ENCODE measurements at places on chromosomes 11 and 22.

GRCh38 chr22:37684803-37685615 lies 1.1 kb upstream of the NOL12 start:
- no peak for DNase-seq

GRCh38 chr11:134538742-134539141 lies 126.7 kb upstream of the B3GAT1 start:
- DNase-seq, result no peak

GRCh38 chr11:64854534-64855502 lies 10.4 kb upstream of the CDC42BPG start:
- no peak for DNase-seq

DNA sequence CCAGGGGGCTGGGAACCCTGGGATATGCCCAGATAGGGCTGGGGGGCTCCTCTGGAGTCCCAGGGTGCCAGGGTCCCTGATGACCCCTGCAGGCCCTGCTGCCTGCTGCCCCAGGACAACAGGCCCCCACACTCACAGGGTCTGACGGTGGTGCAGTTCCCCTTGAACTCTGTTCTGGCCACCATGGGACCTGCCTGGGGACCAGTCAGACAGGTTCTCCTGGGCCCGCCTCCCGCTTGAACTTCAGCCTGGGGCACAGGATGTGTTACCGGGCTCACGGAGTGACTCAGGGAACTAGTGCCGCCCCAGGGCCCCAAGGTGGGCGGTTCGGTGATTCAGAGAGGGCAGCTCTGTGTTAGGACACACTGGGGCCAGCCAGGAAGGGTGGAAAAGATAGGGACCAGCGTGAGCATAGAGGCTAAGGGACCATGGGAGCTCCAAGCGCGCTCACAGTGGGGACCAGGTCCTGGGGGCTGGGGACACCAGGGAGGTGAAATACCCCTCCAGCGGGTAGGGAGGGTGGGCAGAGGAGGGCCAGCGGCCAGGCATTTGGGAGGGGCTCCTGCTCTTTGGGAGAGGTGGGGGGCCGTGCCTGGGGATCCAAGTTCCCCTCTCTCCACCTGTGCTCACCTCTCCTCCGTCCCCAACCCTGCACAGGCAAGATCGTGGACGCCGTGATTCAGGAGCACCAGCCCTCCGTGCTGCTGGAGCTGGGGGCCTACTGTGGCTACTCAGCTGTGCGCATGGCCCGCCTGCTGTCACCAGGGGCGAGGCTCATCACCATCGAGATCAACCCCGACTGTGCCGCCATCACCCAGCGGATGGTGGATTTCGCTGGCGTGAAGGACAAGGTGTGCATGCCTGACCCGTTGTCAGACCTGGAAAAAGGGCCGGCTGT lies 21.5 kb upstream of the TXNRD2 start:
- DNase-seq, result no peak

DNA sequence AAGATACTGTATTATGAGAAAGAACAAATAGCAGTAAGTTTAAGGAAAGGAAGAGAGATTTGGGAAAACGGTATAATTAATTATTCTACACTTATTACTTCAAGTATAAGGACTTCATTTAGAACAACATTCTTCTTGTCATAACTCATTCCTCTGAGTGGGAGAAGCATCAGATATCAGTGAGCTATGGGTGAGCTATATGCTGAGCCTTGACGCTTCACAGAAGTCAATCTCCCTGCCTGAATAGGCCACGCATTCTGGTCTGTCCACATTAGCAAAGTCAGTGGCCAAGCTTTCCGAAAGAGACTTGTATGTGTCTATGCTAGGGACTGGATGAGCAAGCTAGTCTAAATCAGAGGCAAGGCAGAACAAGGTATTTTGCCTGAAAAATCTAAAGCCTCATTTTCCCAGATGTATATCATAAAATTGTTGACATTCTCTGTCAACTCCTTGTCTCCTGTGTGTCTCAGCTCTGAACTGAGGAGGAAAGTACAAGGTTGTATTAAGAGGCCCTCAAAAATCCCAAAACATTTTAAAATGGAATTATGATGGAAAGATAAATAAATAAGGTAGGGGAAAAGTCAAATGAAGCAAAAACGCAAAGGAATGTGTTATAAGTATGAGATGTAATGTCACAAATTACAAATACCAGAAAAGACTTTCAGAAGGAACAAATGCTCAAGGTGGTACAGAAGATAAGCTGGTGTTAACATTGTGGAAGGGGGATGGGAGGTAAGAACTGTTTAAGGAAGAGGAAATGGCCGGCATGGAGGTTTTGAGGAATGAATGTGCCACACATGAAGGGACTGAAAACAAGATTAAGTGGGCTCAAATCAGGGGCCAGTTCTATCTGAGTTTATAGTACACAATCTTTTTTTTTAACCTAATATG lies 1.4 kb downstream of the OR52N2 start:
- DNase-seq, result no peak

GRCh38 chr11:129853518-129854231 lies 38.0 kb downstream of the TMEM45B start:
- DNase-seq, result peak; percentile 62

- DNase-seq, result no peak
Observed at GRCh38 chr11:18005376-18006129, 7.3 kb downstream of the SERGEF start.

DNA sequence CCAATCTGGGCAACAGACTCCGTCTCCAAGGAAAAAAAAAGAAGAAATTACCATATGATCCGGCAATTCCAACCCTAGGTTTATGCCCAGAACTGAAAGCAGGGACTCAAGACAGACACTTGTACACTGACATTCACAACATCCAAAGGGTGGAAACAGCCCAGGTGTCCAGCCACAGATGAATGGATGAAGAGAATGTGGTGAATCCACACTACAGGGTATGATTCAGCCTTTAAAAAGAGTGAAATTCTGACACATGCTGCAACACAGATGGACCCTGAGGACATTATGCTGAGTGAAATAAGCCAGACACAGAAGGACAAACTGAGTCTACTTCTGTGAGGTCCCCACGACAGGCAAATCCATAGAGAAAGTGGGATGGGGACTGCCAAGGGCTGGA lies 43.9 kb downstream of the SGSM3 start:
- DNase-seq, result peak; percentile 75

DNA sequence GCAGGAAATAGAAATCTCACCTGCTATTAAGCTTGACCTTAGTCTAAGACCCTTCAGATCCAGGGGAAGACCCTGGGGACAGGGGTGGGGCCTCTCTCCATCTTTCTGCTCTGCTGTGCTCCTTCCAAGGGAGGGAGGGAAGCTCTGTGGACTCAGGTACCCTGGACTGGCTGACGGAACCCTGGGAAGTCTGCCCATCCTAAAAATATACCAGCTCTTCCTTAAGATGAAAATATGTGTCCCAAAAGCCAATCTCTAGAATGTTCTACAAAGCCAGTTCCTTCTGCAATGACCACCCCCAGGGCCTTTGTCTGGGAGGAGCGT lies 73.7 kb downstream of the RTL6 start:
- DNase-seq, result no peak

DNA sequence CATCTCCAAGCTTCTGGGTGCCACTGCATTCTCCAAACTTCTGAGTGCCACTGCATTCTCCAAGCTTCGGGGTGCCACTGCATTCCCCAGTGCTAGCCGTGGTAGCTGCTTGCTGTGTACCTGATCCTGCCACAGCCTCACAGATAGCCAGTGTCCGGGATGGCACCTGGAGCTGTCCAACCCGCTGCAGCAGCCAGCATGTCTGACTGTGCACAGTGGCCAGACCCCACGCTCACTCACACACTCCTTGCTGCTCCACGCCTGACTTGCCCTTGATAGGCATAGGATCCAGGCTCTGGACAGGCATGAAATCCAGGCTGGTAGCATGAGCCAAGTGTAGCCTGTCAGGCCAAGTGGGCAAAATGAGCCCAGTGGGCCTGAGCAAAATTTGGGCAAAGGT lies 465.0 kb downstream of the GUCY1A2 start:
- no peak for DNase-seq

DNA sequence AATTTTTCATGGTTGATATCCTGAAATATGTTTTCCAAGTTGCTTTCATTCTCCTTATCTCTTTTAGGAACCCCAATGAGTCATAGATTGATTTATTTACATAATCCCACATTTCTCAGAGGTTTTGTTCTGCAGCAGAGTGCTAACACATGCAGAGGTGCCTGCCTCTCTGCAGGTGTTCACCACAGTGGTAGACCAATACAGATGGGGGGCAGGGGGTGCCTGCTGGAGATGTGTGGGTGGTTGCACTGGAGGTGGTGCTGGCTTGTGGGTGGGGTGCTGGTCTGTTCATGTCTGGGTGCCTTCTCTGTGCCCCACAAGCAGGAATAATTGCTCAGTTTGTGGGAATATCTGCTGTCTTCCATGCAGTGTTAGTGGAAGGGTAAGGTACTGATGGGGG lies 131.1 kb downstream of the JRKL start:
- DNase-seq, result no peak

DNA sequence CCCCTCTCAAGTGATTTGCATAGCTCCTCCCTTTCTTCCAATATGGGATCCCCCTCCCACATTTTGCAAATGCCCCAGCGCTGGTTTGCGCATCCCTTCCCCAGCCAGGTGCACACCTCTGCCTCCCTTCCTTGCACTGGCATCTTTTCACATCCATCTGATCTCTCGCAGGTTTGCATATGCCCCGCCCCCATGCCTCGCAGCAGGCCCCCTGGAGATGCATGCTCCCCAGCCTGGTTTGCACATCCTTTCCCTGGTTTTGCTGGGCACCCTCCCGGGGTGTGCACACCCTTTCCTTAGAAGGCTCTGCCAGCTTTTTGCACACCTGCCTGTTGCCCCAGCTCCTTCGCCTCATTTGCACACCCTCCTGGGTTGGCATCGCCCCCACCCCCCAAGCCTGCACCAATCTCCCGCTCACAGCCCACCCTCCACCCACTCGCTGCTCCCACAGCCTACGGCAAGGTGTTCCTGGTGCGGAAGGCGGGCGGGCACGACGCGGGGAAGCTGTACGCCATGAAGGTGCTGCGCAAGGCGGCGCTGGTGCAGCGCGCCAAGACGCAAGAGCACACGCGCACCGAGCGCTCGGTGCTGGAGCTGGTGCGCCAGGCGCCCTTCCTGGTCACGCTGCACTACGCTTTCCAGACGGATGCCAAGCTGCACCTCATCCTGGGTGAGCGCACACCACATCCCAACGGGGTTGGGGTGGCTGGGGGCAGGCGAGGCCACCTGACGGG lies 917 bp downstream of the RPS6KA4 start:
- no peak for DNase-seq

DNA sequence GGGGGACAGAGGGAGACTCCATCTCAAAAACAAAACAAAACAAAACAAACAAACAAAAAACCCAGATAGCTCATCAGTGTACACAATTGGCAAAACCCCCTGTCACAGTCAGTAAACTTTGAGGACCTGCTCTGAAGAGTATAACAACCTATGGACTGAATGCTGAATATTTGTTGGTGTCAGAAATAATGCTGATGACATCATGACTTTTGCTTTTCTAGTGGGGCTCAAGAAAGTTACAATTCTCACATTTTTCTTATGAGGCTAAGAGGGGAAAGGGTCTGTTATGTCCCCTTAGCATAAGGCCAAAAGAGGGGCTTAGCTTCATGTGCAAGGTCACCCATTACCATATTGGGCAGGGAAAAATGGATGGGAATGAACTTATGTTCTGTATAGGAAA lies 207.4 kb downstream of the NELL1 start:
- DNase-seq, result no peak

GRCh38 chr11:8566613-8567210 lies 27.3 kb downstream of the STK33 start:
- peak; percentile 71 for DNase-seq

DNA sequence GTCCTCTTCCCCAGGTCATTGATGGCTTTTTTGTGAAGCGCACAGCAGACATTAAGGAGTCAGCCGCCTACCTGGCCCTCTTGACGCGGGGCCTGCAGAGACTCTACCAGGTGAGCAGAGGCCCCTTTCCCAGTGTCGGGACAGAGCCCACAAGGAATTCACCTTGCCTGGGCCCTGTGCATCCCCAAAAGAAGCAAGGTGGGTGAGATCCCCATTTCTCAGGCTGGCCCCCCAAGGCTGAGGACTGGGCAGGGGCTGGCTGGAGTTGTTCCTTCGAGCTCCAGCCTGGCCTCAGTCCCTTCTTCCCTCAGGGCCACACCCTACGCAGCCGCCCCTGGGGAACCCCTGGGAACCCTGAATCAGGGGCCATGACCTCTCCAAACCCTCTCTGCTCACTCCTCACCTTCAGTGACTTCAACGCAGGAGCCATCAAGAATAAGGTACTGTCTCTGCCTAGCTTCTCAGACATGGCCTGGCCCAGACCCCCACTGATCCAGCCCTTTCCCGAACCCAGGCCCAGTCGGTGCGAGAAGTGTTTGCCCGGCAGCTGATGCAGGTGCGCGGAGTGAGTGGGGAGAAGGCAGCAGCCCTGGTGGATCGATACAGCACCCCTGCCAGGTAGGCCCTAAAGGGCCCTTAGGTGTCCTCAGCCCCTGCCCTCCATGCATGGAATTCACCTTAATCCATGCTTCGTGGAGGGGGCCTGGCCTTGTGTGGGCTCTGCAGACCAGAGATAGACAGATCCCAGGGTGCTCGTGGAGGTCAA lies 4.7 kb downstream of the MUS81 start:
- DNase-seq, result no peak

DNA sequence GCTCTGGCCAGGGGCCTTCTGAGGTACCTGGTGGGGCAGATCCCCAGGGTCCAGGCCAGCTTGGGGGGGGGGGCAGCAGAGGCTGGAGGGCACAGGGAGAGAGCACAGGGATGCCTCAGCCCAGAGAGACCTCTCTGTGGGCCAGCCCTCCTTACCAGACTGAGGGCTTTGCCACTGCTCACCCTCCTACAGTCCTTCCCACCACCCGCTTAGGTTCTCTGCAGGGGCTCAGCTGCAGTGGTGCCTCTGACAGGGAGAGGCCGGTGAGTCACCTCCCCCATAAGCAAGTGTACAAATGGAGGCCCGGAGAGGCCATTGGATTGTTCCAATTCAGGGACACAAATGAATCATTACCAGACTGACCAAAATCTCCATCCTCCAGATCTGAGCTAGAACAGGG lies 68.1 kb upstream of the LMO1 start:
- DNase-seq, result no peak

- DNase-seq, result no peak
Observed at GRCh38 chr22:29142116-29142515, 63.6 kb upstream of the EMID1 start.

GRCh38 chr11:17932472-17932871 lies 80.4 kb downstream of the SERGEF start:
- DNase-seq, result no peak

DNA sequence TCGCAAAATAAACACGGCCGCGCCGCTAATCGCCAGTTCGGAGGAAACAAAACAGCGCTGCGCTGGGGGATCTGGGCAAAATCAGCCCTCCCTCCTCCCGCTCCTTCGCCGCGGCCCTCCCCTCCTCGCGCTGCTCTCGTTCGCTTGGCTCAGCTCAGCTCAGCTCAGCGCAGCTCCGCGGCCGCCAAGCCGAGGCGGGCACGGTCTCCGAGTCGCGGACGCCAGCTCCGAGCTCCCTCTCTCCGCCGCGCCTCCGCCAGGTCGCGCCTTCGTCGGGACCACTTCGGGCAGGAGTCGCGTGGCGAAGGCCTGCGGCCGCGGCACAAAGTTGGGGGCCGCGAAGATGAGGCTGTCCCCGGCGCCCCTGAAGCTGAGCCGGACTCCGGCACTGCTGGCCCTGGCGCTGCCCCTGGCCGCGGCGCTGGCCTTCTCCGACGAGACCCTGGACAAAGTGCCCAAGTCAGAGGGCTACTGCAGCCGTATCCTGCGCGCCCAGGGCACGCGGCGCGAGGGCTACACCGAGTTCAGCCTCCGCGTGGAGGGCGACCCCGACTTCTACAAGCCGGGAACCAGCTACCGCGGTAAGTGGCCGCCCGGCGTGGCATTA lies at the start of gene SPON1:
SPON1 (plus strand) TSS at position 162 of the 607 bp plus-strand sequence; CDS start at position 344, 182 bp downstream.
- DNase-seq, result no peak

Measured in NAMALWA (cell line).